ENCODE measurements at places on chromosomes 7 and 10.

DNA sequence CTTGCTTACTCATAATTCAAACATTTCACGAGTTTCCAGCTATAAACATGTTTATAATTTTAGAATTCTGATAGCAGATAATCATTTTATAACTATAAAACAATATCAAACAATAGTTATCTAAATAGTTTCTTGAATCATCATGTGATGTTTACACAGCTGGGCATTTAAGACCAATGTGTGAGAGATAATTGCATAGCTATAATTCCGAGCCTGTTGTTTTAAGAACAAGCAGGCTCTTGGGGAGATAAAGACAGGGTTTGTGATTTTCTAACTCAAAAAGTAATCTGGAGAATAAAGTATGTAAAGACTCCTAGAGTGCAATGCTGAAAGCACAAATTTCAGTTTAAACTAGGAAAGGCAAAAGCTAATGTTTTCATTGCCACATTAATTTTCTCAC is 331.2 kb downstream of the LRRTM3 start:
- no peak for DNase-seq

- no peak for DNase-seq
Observed at GRCh38 chr7:136677471-136678365, 190.7 kb upstream of the CHRM2 start.

DNA sequence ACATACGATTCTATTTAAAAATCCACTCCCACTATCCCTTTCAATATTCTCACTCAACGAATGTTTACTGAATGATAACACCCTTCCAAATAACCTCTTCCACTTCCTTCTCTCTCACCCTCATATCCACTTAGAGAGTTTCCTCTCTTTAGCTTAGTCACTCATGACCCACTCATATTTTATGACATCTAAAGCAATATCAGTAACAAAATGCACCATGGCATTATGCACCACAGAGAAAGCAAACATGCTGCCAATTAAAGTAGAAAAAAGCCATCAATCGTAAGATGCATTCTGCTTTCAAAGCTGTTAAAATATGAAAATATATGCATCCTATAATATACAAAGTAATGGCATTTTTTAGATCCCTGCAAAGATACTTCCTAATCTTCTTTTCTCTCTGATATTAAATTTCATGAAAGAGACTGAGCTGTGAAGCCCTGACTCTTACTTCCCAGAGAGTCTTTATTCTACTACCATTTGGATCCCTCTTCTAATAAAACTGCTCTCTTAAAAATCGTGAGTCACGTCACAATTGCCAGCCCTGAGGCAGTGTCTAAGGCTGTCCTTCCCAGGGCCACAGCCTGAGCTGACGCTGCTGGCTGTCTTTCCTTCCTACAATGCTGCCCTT is 283.0 kb upstream of the KLF6 start:
- DNase-seq = no peak

DNA sequence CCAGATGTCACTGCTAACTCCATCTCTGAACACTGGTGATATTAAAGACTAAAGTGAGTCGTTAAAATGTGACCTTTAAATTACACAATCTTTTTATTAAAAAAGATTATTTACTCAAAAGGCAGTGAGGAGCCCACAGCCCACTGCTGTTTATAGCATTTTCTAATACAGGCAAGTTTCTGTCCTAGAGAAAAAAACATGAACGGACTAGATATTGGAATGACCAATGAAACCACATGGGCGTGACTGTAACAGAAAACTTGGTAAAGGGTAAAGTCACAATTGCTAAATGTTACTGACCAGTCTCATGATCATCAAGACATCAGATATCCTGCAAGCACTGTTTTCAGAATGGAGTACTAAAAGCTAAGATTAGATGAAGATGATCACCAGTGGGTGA is 78.7 kb downstream of the FEZF1 start:
- DNase-seq = no peak

GRCh38 chr10:87842776-87843497 is 20.4 kb downstream of the KLLN start:
- no peak for DNase-seq

DNA sequence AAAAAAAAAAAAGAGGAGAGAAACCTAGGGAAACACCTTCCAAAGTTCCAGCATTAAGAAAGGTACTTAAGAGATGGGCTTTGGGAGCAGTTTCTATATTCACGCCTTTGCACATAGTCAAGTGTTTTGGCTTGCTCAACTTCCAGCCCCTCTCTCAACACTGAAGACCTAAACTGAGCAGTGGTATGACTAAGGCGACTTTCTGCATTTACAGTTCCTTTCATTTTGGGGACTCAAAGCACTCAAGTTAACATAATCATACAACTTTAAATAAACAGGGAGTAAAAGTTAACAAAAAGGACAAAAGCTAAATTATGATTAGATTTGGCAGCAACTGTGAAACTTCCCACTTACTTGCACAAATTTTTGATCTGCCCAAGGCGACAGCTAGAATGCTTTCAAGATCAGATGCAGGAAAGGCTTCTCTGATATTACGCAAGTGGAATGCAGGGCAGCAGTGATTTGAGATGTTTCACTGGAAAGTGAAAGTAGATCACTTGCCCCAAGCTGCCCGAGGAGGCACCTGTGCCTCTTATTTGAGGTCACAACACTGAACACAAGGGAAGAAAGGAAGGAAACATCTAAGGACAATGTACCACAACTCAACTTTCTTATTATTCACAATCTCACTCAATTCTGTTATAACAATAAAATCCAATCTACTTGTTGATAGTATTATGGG is 199.5 kb downstream of the SKAP2 start:
- no peak for DNase-seq

GRCh38 chr10:31242902-31243301 is 76.1 kb upstream of the ZEB1 start:
- DNase-seq = no peak
